ENCODE measurements at places on chromosomes 5 and 9. TPM values are rescaled to one million over a fixed set of nuclear protein-coding genes. Genes with fewer than 3 reads are reported as not detected.

GRCh38 chr5:160133071-160133917 is 14.0 kb upstream of the PWWP2A start:
- DNase-seq = no peak

DNA sequence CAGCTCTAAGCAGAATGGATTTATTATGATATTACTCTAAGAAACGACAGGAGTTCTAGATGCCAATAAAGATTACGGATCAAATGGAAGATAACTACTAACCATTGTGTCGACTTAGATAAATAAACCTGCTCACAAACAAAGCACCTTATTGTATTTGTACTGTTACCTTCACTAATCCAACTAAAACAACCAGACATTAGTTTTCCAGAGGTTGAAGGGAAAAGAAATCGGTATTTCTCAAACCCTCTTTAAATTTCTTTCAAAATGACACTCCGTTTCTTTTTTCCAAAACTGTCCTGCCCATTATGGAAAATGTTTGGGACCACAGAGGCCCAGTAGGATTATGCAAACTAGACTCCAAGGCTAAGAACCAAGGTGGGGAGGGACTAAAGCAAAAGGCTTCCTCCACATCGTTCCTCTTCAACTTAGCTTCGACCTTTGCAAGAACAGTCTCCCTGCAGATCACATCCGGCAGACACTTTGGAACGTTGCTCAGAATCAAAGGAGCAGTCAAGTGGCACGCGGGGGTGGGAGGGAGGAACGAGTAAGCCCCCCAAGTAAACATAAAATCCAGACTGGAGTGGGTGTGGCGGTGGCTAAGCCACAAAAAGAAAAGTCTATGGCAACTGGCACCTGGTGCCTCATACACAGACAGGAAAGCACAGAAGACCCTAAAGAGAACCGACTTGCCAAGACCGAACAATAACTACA is 2.7 kb downstream of the MLLT3 start:
- DNase-seq = no peak

- DNase-seq = no peak
Measured at GRCh38 chr5:92002721-92003274, 619.7 kb upstream of the ARRDC3 start.

GRCh38 chr9:90600029-90600428 is 42.6 kb downstream of the DIRAS2 start:
- peak; percentile 54 for DNase-seq

- DNase-seq = peak; percentile 57
Measured at GRCh38 chr5:169431386-169431785, 130.4 kb upstream of the SLIT3 start.

DNA sequence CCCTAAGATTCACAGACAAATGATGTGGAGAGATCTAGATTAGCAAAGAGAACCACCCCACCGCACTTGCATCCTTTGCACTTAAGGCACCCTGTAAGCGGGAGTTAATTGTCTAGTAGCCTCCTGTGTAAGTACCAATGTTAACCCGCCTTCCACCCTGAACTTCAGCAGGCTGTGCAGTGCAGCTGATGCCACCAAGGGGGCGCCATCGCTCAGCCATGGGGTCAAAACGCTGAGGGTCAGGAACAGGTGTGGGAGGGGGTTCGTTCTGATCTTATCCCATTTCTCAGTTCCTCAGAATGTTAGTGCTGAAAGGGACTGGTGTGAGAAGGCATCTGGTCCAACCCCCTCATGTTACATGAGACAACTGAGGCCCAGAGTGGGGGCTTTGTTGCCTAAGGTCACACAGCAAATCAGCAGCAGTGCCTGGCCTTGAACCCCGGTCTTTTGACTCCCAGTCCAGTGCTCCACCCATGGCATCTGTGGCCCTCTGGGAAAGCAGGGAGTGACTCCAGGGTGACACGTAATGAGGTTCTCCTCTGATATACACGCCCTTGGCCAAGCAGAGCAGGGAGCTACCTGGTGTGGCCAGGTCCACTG is 57.3 kb downstream of the CYFIP2 start:
- DNase-seq = no peak

DNA sequence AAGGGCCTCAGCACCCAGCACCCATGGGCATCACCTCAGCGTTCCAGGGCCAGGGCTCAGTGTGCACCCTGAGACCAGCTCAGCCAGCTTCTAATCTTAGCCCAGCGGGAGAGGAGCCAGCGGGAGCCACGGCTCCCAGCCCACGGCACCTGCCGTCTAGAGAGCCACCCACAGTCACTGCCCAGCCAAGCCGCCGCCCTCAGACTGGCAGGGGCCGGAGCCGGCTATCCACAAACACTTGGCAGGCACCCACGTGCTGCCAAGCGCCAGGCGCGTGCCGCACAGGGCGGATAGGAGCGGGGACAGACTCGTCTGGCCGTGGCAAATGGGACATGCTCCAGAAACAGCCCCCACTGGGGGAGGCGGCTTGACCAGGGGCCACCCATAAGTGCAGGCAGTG is 18.6 kb downstream of the BRD3 start:
- DNase-seq = no peak

GRCh38 chr9:16075696-16076095 is 522.9 kb downstream of the CCDC171 start:
- DNase-seq = no peak

GRCh38 chr5:58231041-58231440 is 228.8 kb downstream of the PLK2 start:
- peak; percentile 40 for DNase-seq

FBP1 gene
- not detected for total RNA-seq

ADAMTS2 gene
- total RNA-seq = under 0.01 TPM

CAPSL gene
- not detected for total RNA-seq

RASGEF1C gene
- total RNA-seq = under 0.01 TPM

ORM2 gene
- total RNA-seq = not detected

FABP6 gene
- total RNA-seq = not detected

UBE2QL1 gene
- not detected for total RNA-seq

Measured in bronchial epithelial cell (primary cell).